Amniotic stem cell (primary cell): ENCODE measurements at places on chromosomes 5 and 9.

GRCh38 chr5:109329333-109330237, 80.2 kb downstream of the PJA2 start:
- DNase-seq = no peak

GRCh38 chr9:118108971-118109370, 404.8 kb downstream of the TLR4 start:
- no peak for DNase-seq

- no peak for DNase-seq
These were observed 139.2 kb upstream of the TBCA start for GRCh38 chr5:77915346-77915745.

- no peak for DNase-seq
These were observed 56.5 kb upstream of the TESK1 start for GRCh38 chr9:35548571-35548970.

GRCh38 chr9:134405527-134405926, 79.3 kb downstream of the RXRA start:
- DNase-seq = no peak

- DNase-seq = no peak
These were observed 6.7 kb downstream of the DDX31 start for GRCh38 chr9:132663117-132663516.

- DNase-seq = no peak
These were observed 18.9 kb upstream of the PFDN1 start for GRCh38 chr5:140321796-140322195.

DNA sequence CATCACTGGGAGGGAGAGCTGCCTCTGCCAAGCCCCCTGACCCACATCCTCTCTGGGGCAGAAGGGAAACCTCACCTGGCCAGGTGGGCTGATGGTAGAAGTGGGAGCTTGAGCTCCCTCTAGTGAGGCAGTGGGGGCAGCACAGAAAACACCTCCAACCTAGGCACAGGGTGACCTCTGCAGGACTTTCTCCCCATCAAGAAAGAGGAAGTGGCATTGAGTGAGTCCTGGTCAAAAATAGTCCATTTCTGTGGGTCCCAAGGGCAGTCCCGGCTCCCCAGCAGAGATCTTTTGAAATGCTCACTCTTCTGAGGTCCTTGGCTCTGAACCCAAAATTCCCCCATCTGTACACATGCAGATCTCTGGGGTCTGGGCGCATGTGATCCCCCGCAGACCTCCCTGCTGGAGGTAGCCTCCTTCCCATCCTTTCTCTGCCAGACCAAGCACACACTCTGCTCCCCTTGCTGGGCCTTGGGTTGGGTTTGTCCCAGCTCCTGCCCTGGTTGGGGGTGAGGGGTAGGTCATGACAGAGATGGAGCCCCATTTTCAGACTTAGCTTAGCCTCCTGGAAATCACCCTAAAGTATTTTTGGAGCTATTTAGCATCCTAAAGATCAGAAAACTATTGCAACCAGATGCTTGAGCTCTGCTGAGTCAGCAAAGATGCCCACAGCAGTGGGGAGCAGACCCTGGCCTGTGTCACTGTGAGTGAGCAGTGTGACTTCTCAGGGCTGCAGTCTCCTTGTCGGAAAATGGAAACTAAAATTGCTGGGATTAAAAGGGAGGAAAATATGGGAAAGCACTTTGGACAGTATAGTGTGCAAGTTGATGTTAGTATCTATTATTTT, 41.6 kb upstream of the LCP2 start:
- DNase-seq = no peak

- no peak for DNase-seq
These were observed 123.2 kb downstream of the DCP2 start for GRCh38 chr5:113099822-113100221.

DNA sequence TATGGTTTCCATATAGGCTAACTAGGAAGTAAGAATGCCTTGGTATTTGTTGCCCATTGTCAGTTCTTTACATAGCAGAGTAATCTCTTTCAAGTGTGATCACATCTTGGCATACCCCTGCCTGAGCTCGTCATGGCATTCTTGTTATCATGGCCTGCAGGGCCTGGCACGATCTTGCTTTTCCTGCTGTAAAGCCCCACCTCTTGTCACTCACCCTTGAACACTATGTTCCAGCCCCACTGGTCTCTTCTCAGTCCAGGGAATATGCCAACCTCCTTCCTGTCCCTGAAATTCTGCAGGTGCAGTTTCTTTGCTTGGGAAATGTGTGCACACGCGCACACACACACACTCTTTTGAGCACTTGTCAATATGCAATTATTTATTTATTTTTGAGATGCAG, 250.2 kb upstream of the DMRT1 start:
- DNase-seq = no peak

DNA sequence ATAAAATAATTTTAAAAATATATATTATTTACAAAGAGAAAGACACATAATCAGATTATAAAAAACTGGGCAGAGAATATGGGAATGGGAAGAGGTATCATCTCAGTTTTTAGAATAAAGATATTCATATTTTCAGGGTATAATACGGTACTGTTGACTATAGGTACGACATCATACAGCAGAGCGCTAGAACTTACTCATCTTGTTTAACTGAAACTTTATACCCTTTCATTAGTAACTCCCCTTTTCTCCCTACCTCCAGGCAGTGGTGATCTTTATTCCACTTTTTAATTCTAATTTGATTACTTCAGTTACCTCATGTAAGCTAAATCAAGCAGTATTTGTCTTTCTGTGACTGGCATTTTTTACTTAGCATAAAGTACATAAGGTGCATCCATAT, 742.1 kb downstream of the MTRR start:
- DNase-seq = no peak

GRCh38 chr9:82184524-82184923, 196.0 kb downstream of the SPATA31D1 start:
- no peak for DNase-seq

- DNase-seq = no peak
These were observed 110.5 kb upstream of the CDKN2B start for GRCh38 chr9:22119522-22120158.

DNA sequence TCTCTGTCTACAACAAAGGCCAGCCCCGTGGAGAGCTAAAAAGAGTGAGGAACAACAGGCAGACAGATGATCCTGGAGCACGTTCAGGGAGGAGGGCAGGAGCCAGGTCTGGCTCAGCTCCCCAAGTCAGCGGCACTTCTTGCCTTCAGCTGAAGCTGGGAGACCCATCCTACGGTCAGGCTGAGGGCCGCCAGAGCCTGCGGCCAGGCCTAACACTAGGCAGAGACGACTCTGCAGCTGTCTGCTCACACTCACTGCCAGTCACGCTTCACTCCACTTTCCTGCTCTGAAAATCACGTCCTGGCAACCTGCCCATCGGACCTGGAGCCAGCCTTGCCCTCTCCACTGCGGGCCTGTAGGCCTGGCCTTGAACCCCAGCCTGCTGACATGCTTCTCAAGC, 160.9 kb upstream of the LHFPL2 start:
- no peak for DNase-seq

DNA sequence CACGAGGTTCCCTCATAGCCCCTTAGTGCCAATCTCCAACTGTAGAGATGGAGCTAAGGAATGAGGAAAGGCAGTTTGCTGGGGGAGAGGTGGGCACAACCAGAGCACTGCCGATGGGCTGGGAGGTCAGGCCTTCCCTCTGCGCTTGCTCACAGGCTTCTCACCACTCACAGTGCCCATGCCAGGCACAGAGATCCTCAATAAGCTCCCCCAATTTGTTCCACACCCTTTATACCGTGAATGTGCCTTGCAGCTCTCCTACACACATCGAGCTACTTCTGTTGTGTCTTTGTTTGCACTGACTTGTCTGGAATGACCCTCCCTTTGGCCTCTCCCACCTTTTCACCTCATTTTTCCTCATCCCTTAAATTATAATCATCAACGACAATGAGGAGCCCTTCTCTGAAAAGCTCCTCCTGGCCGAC, 1.6 kb upstream of the HK3 start:
- DNase-seq = no peak

DNA sequence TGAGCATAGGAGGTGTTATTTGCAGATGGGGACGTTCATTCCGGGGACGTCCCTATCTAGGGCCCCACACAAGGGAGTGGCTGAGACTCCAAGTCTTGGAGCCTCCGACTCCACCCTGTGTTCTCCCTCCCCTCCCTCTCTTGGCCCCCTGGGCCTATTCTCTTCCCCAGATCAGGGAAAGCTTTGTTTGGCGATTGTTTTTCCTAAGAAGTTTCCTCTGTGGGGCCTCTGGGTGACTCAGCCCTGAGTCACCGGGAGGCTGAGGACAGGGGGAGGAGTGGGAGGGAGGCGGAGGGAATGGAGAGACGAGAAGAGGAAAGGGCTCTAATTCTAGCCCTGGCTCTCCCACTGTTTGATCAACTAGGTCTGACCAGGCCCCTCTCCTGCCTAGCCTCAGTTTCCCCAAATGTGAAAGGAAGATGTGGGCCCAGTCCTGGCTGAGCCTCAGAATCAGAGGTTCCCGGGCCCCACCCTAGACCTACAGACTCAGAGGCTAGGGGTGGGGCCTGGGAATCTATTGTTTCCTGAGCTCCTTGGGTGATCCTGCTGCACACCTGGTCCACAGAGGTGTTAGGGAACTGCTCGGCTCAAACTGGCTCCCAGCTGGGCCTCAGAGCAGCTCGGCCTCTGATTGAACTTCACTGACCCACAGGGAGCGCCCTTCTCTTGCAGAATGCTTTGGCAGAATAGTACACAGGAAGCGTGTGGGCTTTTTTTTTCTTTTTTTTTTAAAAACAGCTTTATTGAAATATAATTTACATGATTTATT, 19.2 kb downstream of the GSN start:
- DNase-seq = peak; percentile 92

- peak; percentile 49 for DNase-seq
These were observed 7.5 kb upstream of the ERAP2 start for GRCh38 chr5:96868603-96869371.

DNA sequence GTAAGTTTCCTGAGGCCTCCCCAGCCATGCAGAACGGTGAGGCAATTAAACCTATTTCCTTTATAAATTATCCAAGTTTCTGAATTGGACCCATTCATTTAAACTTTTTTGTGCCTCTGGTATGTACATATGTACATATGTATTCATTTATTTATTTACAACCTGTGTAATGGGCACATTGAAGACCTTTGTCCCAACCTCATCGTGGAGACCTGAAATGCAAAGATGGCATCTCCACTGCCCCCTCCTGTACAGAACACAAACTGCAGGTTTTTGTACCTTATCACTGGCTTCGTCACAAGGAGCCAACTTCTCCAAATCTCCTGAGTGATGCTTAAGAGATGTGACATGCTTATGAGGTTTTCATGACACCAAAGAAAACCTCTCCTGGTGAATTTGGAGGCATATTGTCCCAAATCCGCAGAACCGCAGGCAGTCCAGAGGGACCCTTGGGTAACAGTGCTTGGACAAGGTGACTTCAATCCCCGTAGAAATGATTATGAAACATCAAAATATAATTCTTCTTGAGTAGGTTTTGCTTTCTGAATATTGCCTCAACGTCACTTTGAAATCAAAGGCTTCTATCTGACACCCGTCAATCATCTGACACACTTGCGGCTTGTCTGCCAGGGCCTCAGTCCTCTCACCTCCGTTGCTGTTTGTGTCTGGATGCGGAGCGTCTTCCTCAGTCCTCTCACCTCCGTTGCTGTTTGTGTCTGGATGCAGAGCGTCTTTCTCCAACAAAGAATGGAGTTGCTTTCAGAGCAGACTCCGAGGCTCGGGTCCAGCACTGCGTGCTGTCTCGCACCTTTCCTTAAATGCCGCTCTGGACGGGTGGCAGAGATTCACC, 135.0 kb upstream of the IRX4 start:
- no peak for DNase-seq

- no peak for DNase-seq
These were observed 5.9 kb upstream of the RAD23B start for GRCh38 chr9:107276966-107277710.

DNA sequence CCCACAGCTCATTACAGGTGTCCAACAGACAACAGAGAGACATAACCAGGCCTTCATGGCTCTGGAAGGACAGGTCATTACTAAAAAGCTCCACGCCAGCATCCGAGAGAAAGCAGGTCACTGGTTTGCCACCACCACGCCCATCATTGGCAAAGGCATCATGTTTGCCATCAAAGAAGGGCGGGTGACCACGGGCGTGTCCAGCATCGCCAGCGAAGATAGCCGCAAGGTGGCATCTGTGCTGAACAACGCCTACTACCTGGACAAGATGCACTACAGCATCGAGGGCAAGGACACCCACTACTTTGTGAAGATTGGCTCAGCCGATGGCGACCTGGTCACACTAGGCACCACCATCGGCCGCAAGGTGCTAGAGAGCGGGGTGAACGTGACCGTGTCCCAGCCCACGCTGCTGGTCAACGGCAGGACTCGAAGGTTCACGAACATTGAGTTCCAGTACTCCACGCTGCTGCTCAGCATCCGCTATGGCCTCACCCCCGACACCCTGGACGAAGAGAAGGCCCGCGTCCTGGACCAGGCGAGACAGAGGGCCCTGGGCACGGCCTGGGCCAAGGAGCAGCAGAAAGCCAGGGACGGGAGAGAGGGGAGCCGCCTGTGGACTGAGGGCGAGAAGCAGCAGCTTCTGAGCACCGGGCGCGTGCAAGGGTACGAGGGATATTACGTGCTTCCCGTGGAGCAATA, 29.3 kb upstream of the WWC1 start:
- no peak for DNase-seq

- DNase-seq = no peak
These were observed 41.6 kb upstream of the PPP2CA start for GRCh38 chr5:134267366-134268018.

GRCh38 chr5:57581222-57581621, 98.6 kb upstream of the ACTBL2 start:
- DNase-seq = no peak

- no peak for DNase-seq
These were observed 1.1 kb downstream of the RALGDS start for GRCh38 chr9:133119846-133120500.

DNA sequence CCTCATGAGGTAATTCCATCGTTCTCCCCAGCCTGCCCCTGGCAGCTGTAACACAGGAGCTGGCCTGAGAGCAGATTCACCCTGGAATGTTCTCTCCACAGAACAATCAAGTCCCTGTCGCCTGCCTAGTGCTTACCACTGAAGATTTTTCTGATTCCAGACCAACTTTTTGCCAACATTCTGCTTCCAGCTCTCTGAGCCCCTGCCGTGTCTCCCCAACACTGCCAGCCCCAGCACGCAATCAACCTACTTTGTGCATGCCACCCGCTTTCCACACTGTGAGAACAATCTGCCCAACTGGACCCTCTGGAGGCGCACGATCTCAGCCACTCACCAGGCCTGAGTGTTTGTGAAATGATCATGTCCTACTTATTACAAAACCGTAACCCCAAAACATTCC, 62.6 kb downstream of the PSMB7 start:
- DNase-seq = no peak
